Lung microvascular endothelial cell (primary cell): ENCODE measurements at places on chromosomes 5 and 9. TPM values are rescaled to one million over a fixed set of nuclear protein-coding genes. Genes with fewer than 3 reads are reported as not detected.

DNA sequence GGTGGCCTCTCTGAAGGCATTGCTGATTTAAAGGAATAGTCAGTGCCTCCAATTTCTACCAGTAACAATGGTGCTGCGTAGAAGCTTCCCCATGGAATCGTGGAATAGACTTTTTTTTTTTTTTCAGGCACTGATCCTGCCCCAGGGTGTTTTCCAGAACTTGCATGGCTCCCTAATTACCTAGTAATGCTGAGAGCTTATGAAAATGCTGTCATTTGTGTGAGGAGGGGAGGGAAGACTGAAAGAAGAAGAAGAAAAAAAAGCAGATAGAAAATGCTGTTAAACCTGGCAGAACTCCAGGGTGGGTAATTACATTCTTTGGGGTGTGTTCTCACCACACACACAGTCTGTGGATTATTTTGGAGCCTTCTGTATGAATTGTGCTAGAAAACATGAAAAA, 4.8 kb upstream of the GRIA1 start:
- no peak for DNase-seq

Gene SETX
- 48.4 and 74.8 TPM in 2 replicates for total RNA-seq

- no peak for DNase-seq
These were observed 199.3 kb downstream of the SGCD start for GRCh38 chr5:156526081-156526925.

Gene CDX1
- total RNA-seq: under 0.01 TPM in 1 of 2 replicates, not detected in the other

GRCh38 chr5:17249029-17249634, 31.7 kb downstream of the BASP1 start:
- DNase-seq: no peak

DNA sequence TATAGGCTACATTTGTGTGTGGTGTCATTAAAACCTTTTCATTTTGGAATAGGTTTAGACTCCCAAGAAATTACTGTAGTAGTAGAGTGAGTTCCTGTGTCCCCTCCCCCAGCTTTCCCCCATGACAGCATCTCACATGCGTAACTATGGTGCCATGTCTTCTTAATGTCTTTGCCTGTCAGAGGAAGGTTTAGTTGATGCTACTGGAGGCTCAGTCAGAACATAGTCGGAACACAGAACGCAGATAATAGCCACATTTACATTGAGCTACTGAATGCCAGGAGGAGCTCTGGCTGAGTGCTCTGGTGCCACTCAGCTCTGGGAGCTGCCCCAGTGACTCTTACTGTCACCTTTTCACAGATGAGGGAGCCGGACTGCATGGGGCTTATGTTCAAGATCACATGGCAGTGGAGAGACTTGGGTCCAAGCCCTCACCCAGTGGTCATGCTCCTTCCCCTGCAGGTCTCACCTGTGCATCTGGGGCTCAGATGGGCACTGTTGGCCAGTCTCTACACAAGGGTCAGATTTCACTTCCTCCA, 223.6 kb downstream of the AOPEP start:
- no peak for DNase-seq

Gene PRDM9
- total RNA-seq: not detected in 2 replicates

DNA sequence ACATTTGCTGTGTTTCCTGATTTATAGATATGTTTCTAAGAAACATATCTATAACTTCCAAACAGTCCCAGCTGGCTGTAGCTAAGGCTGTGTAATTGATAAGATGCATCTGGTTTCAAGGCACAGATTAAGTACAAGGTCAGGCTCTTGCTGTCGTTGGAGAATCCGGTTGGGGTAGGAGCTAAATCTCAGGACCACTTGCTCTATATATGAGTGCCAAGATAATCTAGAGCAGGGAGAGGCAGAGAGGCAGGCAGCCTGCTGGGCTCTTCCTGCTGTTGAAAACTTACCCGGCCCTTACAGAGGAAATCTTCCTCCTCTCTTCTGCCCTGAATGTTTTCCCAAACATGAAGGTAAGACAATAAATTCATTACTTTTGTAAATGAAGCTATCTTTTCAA, at the start of gene C7:
Gene C7 (plus strand): TSS at position 234 of the 400 bp plus-strand sequence. CDS start 114 bp downstream, at position 348.
- DNase-seq: no peak

Gene DMRT1
- not detected in 2 replicates for total RNA-seq

Gene ADGRD2
- total RNA-seq: not detected in 2 replicates

Gene BARX1
- not detected in 2 replicates for total RNA-seq

Gene NPDC1
- 6.2 and 10.5 TPM in 2 replicates for total RNA-seq

DNA sequence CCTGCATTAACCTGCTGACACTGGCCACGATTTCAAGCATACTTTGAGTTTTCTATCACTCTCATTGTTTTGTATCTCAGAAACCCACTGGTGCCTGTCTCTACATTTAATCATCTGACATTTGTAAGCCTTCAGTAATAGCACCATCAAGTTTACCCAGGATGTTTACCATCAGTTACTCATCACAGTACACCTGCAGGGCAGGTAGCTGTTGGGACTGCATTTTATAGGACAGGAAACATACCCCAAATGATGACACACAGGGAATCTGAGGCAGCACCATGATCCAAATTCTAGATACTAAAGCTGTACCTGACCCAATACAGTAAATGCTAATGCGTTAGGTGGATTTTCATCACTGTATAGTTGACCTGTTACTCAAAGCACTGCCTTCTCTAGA, 114.2 kb downstream of the FEM1C start:
- DNase-seq: no peak

DNA sequence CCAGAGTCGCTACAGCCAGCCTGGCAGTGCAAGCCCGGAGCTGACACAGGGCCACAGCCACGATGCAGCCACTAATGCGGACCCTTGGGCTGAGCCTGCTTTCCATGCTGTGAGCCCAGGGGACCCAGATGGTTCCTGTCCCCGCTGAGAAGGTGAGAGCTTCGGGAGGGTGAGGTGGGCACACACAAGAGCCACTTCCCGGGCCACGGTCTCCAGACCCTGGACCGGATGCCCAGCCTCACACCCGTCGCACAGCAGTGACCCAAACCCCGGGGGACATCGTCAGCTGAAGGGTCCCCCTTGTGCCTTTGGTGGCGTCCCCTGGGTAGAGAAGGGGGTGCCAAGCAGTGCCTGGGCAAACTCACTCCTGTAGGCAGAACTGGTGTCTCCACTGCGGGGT, 13.4 kb downstream of the PAEP start:
- DNase-seq: no peak

- no peak for DNase-seq
These were observed 10.6 kb upstream of the NNT start for GRCh38 chr5:43592363-43592762.

Gene MEIKIN
- total RNA-seq: not detected in 2 replicates

GRCh38 chr5:14872070-14872989, 752 bp upstream of the ANKH start:
- DNase-seq: peak; percentile 55

GRCh38 chr9:82736701-82737100, 326.2 kb downstream of the RASEF start:
- DNase-seq: no peak

- no peak for DNase-seq
These were observed 31.5 kb upstream of the PPP3R2 start for GRCh38 chr9:101626295-101626694.

DNA sequence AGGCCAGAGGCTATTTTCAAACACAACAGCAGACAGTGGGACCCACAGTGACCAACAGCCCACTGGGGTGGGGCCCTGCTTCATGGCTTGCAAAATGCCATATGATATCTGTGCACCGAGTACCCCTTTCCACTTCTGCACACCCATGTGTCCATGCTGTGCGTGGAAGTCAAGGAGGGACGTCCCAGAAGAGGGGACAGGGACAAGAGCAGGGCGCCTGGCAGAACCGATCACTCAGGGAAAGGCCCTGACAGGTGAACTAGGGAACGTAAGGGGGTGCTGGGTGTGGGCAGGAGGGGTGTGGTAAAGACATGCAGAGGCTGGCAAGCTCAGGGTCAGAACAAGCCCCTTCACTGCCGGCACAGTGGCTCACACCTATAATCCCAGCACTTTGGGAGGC, 7.6 kb upstream of the TTLL11 start:
- no peak for DNase-seq

Gene ITGA2
- 24.8 and 54.3 TPM in 2 replicates for total RNA-seq

GRCh38 chr5:114467729-114468128, 105.9 kb downstream of the KCNN2 start:
- peak; percentile 34 for DNase-seq

GRCh38 chr5:73998489-73998888, 372.5 kb downstream of the ARHGEF28 start:
- DNase-seq: no peak

- peak; percentile 63 for DNase-seq
These were observed 77.5 kb upstream of the IFNE start for GRCh38 chr9:21559402-21560280.

GRCh38 chr9:87862536-87863268, 20.0 kb upstream of the SPATA31E1 start:
- no peak for DNase-seq

DNA sequence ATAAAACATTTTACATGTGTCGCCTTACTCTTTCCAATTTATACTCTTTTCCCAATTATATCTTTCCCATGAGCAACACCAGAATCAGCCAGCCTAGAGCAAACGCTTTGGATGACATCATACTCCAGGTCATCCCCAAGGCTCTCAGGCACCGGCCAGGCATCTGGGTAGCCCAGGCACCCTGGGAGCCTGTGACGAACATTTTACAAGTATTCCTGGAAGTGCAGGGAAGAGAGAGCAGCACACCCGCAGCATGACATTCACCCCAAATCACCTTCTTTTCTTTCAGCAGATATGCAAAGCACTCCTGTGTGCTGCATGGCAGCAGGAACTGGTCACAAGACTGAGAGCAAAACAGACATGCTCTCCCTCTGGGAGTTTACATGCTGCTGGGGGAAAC, 75.7 kb upstream of the SMIM23 start:
- no peak for DNase-seq

DNA sequence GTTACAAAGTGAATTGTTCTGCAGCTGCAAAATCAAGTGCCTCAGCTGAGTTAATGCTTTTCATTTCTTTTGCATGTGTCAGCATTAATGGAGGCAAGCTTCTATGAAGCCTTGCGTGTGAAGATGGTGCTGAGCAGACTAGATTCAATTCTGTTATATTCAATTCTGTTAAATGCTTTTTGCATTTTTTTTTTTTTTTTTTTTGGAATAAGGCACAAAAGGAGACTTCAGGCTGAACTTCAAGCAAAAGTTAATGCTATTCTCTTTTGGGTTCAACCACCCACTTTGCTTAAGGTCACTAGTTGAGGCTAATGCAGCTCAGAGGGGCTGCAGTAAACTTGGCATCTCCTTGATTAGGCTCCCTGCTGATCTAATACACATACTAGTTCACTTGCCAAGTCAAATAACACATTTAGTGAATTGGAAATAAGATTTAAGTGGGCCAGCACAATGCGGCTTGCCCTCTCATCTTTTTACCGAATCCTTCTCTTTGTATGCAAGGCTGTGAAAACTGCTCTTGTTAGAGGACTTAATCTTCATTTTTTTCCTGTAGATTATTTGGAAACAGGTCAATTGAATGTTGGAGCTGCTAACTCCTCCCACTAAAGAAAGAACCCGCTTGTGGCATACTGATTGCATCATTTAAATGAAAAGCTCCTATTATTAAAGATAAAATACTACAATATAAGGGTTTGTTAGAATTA, 1020.2 kb downstream of the NR2F1-AS1 start:
- no peak for DNase-seq

Gene SPTAN1
- 412 and 449 TPM in 2 replicates for total RNA-seq

Gene STPG3
- not detected in 2 replicates for total RNA-seq

DNA sequence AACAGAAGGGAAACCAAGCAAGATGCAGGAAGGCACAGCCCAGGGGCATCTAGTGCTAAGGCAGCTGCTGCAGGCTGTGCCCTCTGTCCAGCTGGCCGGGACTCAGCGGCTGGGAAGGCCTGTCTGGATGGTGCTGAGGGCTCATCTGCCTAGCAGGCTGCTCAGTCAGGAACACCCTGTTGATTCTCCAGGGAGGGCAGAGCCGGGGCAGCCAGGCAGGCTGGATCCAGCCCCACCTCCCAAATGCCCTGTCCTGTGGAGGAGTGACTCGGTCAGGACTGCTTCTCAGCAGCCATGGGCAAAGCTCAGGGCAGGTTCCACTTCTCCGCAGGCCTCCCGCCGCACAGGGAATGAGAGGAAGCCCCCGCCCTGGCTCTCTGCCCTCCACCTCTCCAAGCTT, 7.8 kb upstream of the LCN9 start:
- no peak for DNase-seq

DNA sequence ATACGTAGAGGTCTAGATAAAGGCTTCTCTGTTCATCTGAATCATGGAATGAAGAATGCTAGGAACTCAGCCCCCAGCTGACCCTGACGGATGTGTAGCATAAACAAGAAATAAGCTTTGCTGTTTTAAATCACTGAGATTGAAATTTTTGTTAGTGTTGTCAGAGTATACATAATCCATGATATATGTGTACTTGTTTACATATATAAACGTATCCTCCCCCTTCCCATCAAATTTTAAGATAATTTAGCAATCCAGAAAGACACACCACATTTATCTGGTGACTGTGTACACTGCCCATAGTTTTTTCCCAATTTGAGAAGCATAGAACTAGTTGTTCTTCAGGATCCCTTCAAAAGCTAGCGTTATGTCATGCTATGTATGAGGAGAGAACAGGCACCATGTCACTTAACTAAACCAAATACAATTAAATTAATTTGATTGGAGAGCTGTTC, 80.8 kb upstream of the OSMR start:
- no peak for DNase-seq

Gene ADGRV1
- under 0.01 and 0.22 TPM in 2 replicates for total RNA-seq

GRCh38 chr5:168209997-168210396, 81.4 kb upstream of the WWC1 start:
- DNase-seq: no peak

Gene GADD45G
- under 0.01 TPM in 1 of 2 replicates, not detected in the other for total RNA-seq

GRCh38 chr9:4496497-4496896, 6.2 kb downstream of the SLC1A1 start:
- DNase-seq: no peak

GRCh38 chr5:127589309-127590030, 59.4 kb upstream of the CTXN3 start:
- DNase-seq: no peak

GRCh38 chr5:22887566-22887965, 34.4 kb upstream of the CDH12 start:
- DNase-seq: no peak

Gene AK3
- 43.7 and 44.2 TPM in 2 replicates for total RNA-seq

Gene KCNT1
- under 0.01 TPM in 1 of 2 replicates, not detected in the other for total RNA-seq

GRCh38 chr5:175920231-175920811, 47.8 kb downstream of the THOC3 start:
- DNase-seq: no peak

Gene ECM2
- total RNA-seq: not detected in 2 replicates

DNA sequence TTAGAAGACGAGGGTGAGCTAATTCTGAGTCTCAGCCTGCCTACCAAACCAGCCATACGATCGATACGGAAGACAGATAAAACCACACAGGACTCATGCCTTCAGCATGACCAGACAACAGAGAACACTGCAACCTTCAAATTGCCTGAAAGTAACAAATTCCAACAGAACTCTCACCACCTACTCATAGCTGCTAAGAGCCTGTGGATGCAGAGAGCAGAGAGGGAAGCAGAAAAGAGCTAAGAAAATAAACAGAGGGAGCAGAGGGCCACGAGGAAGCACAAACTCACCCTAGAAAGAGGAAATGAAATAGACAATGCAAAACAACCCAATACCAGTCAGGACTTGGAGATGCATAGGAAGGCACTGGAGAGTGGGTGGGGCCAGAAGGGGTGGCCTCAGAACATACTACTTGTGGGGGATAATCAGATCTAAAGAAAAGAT, 86.7 kb upstream of the TAS2R1 start:
- no peak for DNase-seq

Gene FOXD4L4
- under 0.01 TPM in 2 replicates for total RNA-seq
